ENCODE measurements at places on chromosomes 2 and 18.

GRCh38 chr2:176206136-176206535 is 17.7 kb downstream of the HOXD1 start:
- DNase-seq: no peak

- no peak for DNase-seq
Observed at GRCh38 chr2:85929096-85930050, 40.6 kb upstream of the ST3GAL5 start.

- peak; percentile 67 for DNase-seq
Observed at GRCh38 chr18:13464432-13465123, 246.0 kb downstream of the LDLRAD4 start.

DNA sequence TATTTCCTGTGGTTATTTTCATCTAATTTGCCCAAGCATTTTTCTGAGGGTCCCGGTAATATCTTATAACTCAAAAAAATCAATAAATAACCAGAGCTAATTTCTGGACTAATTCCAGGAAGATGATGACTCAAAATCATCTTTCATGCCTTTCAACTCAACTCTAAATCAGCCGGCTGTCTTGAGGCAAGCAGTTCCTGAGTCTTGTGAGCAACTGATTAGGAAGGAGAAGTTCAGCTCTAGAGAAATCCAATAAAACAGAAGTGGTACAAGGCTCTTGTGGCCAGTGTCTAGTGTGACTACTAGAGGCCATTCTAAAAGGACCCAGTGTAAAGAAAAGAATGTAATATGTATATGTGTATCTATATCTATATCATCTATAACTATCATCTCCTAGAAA is 890.4 kb downstream of the TRIB2 start:
- no peak for DNase-seq

GRCh38 chr2:176205126-176205525 is 16.7 kb downstream of the HOXD1 start:
- DNase-seq: no peak

GRCh38 chr2:68734688-68735525 is at the start of gene ARHGAP25:
Gene ARHGAP25, plus strand, starts transcription at chr2:68734811. Its CDS starts 389 bp downstream, at chr2:68735200.
- no peak for DNase-seq

- no peak for DNase-seq
Observed at GRCh38 chr2:43051338-43051737, 175.1 kb downstream of the ZFP36L2 start.

GRCh38 chr2:52387937-52388590 is 1356.1 kb upstream of the NRXN1 start:
- no peak for DNase-seq

GRCh38 chr2:174072857-174073256 is 107.7 kb upstream of the SP3 start:
- DNase-seq: no peak

GRCh38 chr18:35671966-35672603 is 90.5 kb downstream of the GALNT1 start:
- DNase-seq: no peak

GRCh38 chr2:110126086-110126773 is 10.6 kb upstream of the MALL start:
- no peak for DNase-seq

DNA sequence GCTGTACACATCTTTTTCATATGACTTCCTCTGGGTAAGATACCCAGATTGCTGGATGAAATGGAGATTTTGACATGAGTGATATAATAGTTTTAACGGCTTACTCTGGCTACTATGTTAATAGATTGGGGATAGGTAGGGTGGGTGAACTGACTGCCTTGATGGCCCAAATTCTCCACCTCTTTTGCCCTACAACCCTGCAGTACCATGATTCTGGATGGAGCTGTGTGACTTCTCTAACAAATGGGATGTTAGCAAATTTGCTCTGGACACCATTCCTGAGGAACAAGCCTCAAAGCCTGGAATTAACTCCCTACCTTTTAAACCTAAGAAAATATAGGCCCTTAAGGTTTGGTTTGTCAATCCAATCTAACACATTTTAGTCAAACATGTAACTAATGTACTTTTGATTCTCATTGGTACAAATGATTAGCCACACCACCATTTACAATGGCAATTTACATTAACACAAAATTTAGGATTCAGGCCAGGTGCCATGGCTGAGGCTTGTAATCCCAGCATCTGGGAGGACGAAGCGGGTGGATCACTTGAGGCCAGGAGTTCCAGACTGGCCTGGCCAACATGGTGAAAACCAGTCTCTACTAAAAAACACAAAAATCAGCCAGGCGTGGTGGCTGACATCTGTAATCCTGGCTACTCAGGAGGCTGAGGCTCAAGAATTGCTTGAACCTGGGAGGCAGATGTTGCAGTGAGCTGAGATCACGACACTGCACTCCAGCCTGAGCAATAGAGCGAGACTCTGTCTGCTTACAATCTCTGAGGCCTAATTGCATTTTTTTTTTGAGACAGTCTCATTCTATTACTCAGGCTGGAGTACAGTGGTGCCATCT is 12.8 kb downstream of the CLK1 start:
- DNase-seq: no peak

All from stimulated activated CD8-positive, alpha-beta memory T cell treated with anti-CD3 and anti-CD28 coated beads, Interleukin-7, amount 100 ng/mL, for 48 hours (primary cell).